Fibroblast of lung (primary cell): ENCODE measurements at places on chromosomes 12 and 14. TPM values are rescaled to one million over a fixed set of nuclear protein-coding genes. Genes with fewer than 3 reads are reported as not detected.

Gene MGAT4C
- total RNA-seq = under 0.01 TPM in 1 of 2 replicates, not detected in the other

Gene KRT76
- not detected in 2 replicates for total RNA-seq

Gene TAS2R20
- total RNA-seq = 2.1 and 3.3 TPM in 2 replicates

GRCh38 chr12:55024575-55024974, 4.8 kb downstream of the NEUROD4 start:
- H3K36me3 ChIP-seq = no peaks in the 10 kb centered on the region
- H3K4me3 ChIP-seq = no peak overlapping the region
- no peaks in the 10 kb centered on the region for H3K27me3 ChIP-seq
- DNase-seq = no peak
- H3K27ac ChIP-seq = no peak overlapping the region

DNA sequence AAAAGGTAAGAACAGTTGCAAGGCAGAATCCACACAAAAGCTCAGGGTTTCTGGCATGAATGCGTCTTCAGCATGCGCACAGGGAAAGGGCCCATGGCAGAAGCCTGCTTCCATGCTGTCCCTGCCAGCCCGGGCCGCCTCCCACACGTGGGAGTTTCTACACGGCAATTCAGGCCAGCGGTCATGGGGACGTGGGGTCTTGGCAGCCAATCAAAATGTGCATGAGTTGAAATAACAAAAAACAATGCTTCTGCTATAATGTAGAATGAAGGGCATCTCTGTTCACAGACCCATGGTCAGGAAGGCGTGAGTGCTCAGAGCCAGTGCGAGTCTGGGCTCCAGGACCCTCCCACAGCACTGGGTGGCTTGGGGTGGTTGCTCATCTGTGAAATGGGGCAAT, 28.6 kb downstream of the AMN start:
- no peak for DNase-seq
- no peak overlapping the region for H3K27ac ChIP-seq
- peaks cover 50% of the 10 kb centered on the region for H3K36me3 ChIP-seq
- H3K27me3 ChIP-seq = no peaks in the 10 kb centered on the region
- H3K4me3 ChIP-seq = no peak overlapping the region

GRCh38 chr12:26748741-26749431, 84.1 kb downstream of the ITPR2 start:
- peak; percentile 60 for DNase-seq
- no peaks in the 10 kb centered on the region for H3K27me3 ChIP-seq
- no peak overlapping the region for H3K27ac ChIP-seq
- H3K4me1 ChIP-seq = peaks cover 12% of the 10 kb centered on the region
- H3K36me3 ChIP-seq = no peaks in the 10 kb centered on the region

DNA sequence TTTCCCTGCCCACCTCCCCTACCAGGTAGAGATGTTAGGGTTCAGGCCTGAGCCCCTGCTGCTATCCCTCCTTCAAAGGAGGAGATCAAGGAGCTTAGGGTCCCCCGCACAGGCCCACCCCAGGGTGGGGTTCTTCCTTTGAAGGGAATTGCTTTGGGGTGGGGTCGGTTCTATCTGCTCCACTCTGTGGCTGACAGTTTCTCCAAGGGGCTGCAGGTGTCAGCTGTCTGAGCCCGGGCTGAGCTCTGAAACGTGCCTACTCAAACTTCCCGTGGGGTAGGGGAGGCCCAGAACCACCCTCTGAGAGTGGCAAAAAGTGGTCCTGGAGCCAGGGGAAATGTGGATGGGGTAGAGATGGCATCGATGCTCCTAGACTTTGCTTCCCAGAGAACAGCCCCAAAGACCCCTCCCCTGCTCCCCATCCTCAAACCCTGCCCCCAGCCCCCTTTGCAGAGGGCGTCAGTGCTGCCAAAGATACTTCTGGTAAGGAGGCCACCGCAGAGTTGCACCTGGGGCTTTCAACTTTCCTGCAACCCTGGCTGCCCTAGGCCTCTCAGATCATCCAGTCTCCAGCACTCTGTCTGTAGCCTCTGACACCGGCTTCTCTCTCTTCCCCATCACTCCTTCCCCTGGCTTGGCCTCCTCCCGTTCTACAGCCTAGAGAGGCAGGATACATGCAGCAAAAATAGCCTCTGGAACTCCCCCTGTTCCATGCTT, 6.3 kb upstream of the CD4 start:
- H3K27ac ChIP-seq = no peak overlapping the region
- no peaks in the 10 kb centered on the region for H3K36me3 ChIP-seq
- H3K4me1 ChIP-seq = peaks cover 3% of the 10 kb centered on the region
- H3K4me3 ChIP-seq = no peak overlapping the region

- no peak overlapping the region for H3K27ac ChIP-seq
- no peaks in the 10 kb centered on the region for H3K27me3 ChIP-seq
- DNase-seq = no peak
- no peak overlapping the region for H3K4me3 ChIP-seq
- H3K4me1 ChIP-seq = peaks cover 6% of the 10 kb centered on the region
- H3K36me3 ChIP-seq = no peaks in the 10 kb centered on the region
Observed at GRCh38 chr14:53358166-53358565, 205.0 kb upstream of the DDHD1 start.

- H3K27me3 ChIP-seq = no peaks in the 10 kb centered on the region
- no peak overlapping the region for H3K27ac ChIP-seq
- H3K4me1 ChIP-seq = no peaks in the 10 kb centered on the region
- no peaks in the 10 kb centered on the region for H3K36me3 ChIP-seq
- DNase-seq = peak; percentile 86
Observed at GRCh38 chr14:42224053-42224888, 617.6 kb downstream of the LRFN5 start.

GRCh38 chr12:9702255-9702654, 30.6 kb downstream of the CLECL1 start:
- no peak overlapping the region for H3K27ac ChIP-seq
- H3K4me1 ChIP-seq = peaks cover 2% of the 10 kb centered on the region
- no peaks in the 10 kb centered on the region for H3K36me3 ChIP-seq
- H3K4me3 ChIP-seq = no peak overlapping the region
- no peaks in the 10 kb centered on the region for H3K27me3 ChIP-seq

DNA sequence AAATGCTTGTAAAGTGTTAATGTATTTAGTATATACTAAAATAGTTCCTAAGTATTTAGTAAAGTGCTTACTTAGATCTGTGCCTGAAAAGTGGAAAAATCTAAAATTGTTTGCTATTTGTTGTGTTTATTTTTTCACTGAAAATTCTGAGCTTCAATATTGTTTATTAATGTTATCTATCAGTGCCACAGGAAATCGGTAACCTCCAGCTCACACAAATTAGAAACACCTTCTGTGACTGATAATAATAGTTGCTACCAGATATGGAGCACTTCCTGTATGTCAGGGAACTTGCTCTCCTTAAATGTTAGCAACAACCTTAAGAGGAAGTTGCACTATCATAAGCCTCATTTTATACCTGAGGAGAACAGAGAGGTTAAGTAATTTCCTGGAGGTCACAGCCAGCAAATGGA, 723 bp upstream of the LRP10 start:
- DNase-seq = no peak
- peaks cover 4% of the 10 kb centered on the region for H3K4me1 ChIP-seq
- peaks cover 14% of the 10 kb centered on the region for H3K36me3 ChIP-seq

DNA sequence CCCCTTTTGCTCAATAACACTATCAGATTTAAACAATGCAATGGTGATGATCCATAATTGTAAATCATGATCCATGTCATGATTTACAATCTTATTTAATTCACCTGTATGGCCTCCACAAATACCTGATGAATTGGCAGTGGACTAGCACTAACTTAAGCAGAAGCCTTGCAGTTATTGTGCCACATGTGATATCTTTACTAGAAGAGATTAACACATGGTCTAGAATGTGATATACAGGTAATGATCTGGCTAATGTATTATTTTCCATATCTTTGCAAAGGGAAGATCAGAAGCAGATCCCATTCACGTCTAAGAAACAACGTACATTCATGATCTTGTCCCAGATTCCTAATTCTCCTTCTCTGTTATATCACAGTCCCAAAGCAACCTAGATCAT, 66.0 kb downstream of the EGLN3 start:
- no peaks in the 10 kb centered on the region for H3K4me1 ChIP-seq
- DNase-seq = no peak
- no peak overlapping the region for H3K27ac ChIP-seq
- no peaks in the 10 kb centered on the region for H3K36me3 ChIP-seq
- no peaks in the 10 kb centered on the region for H3K27me3 ChIP-seq
- H3K4me3 ChIP-seq = no peak overlapping the region

GRCh38 chr12:75894965-75895754, 136.4 kb downstream of the PHLDA1 start:
- H3K36me3 ChIP-seq = no peaks in the 10 kb centered on the region
- DNase-seq = no peak
- no peaks in the 10 kb centered on the region for H3K27me3 ChIP-seq
- H3K4me1 ChIP-seq = no peaks in the 10 kb centered on the region
- H3K4me3 ChIP-seq = no peak overlapping the region
- H3K27ac ChIP-seq = no peak overlapping the region

DNA sequence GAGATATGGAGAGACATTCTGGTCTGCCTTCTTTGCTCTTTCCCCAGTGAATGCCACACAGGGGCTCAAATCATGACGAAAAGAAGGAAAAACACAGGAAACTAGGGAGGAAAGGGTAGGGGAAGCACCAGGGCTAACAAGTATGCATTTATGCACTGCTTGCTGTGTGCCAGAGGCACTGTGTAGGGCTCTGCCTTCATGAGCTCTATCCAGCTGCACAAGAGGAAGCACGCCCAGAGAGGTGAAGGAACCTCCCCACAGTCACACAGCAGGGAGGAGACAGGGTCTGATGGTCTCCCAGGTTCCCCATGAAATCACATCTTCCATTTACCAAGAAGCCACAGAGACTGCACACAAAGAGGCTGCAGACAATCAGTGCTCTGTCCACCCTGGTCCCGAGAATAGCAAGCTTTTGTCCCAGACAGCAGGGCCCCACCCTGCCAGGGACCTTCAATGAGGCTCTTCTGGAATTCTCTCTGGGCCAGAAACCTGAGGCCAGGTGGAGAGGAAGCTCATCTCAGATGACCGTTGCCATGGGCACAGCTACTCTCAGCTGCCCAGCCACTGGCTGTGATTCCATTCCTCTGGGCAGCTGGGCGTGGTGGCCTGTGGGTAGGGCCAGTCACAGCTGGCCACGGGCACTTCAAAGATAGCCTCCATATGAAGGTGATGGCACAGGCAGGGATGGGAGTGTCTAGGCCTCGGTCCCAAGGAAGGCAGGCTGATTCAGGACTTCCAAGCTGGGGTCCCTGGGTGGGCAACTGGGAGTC, 7.3 kb upstream of the TRPV4 start:
- H3K4me1 ChIP-seq = peaks cover 3% of the 10 kb centered on the region
- H3K36me3 ChIP-seq = no peaks in the 10 kb centered on the region
- no peak overlapping the region for H3K4me3 ChIP-seq
- no peak for DNase-seq

DNA sequence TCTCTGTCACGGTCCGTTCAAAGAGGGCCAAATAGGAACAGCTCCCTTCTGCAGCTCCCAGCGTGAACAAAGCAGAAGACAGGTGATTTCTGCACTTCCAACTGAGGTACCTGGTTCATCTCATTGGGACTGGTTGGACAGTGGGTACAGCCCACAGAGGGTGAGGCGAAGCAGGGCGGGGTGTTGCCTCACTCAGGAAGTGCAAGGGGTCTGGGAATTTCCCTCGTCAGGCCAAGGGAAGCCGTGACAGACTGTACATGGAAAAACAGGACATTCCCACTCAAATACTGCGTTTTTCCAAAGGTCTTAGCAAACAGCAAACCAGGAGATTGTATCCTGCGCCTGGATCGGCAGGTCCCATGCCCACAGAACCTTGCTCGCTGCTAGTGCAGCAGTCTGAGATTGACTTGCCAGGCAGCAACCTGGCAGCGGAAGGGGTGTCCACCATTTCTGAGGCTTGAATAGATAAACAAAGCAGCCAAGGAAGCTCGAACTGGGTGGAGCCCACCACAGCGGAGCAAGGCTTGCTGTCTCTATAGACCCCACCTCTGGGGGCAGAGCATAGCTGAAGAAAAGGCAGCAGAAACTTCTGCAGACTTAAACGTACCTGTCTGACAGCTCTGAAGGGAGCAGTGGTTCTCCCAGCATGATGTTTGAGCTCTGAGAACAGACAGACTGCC, 22.7 kb downstream of the SLC38A1 start:
- H3K36me3 ChIP-seq = no peaks in the 10 kb centered on the region
- no peak for DNase-seq
- no peaks in the 10 kb centered on the region for H3K27me3 ChIP-seq
- no peak overlapping the region for H3K27ac ChIP-seq
- H3K4me1 ChIP-seq = no peaks in the 10 kb centered on the region
